HCEC 1CT (cell line): ENCODE measurements at places on chromosomes 7 and 10.

DNA sequence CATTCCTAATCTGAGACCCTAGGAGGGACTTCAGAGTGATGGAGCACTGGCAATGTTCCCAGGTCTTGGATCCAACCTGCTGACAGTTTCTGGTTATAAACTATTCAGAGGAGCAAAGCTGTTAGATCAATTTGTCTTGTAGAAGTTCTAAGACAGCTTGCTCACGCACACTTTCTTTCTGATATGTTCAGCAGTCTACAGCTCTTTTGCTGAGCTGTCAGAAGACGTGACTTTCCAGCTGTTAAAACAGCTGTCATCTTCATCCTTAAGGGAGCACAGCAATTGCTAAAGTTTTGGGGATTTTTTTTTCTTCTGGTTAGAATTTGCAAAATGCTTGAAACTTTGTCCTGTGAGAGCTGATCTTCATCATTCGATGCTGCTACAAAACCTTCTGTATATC, 823.1 kb downstream of the SORCS1 start:
- no peak for DNase-seq

- no peak for DNase-seq
Measured at GRCh38 chr7:118325450-118325808, 100.9 kb downstream of the ANKRD7 start.

GRCh38 chr10:86159797-86160196, 206.8 kb downstream of the GRID1 start:
- no peak for DNase-seq

DNA sequence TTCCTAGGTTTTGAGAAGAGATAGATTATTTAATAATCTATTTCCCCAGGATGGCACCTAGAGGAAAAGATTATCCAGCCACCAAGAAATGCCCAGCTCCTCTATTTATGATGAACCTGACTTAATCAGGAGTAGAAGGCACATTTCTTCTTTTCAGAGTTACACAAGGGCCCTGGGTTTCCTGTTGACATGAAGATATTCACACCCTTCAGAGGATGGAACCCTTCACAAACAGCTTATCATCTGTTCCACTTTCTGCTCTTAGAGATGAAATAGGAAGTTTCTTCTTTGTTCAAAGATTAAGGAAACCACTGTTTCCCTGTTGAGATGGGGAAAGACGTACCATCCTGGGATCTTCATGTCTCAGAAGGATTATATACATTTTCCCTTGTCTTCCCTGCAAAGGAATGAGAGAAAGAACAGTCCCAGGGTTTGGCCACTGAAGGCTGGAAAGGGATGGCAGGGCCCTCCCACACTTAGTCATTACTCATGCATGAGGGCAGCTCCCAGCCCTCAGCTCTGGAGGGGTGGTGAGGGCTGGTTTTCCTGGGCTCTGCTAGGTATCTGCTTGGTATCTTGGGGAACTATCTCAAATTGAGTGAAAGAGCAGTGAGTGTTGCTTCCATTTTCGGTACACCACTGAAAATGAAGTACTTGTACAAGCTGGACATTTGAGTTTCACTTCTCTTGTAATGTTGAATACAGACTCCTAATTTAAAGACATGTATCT, 64.0 kb downstream of the MTPAP start:
- DNase-seq = peak; percentile 8
